ENCODE measurements at places on chromosomes 5 and 9.
A peak's percentile ranks its signal among the peaks of the same experiment; 100 is the strongest.

- DNase-seq = peak; percentile 7
Measured at GRCh38 chr9:96574931-96575351, 44.7 kb downstream of the CDC14B start.

GRCh38 chr5:142644127-142644526 is 41.8 kb downstream of the FGF1 start:
- DNase-seq = peak; percentile 34

DNA sequence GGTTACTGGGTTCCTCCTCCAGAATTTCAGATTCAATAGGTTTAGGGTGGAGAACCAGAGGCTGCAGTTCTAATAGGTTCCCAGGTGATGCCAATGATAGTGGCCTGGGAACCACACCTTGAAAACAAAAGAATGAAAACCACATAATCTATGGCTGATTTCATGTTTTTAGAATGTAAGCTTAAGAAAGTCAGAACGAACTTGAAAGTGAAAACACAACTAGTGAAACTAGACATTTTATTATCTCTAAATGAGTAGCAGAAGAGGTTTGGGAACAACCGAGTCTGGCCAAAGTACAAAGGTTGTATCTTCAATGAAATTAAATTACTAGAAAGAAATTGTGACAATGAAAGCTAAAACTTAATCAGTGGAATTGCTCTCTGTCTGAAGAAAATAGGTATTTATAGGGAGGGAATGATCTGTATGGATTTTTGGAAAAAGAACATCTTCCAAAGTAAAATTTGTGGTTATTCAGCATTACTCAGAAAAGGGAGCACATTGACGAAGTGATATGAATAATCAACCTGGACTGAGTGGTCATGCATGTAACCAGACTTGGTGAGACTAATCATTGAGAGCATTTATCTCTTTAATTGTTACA is 24.9 kb upstream of the CEP120 start:
- no peak for DNase-seq

- DNase-seq = no peak
Measured at GRCh38 chr5:95565280-95565920, 10.5 kb downstream of the ARSK start.

DNA sequence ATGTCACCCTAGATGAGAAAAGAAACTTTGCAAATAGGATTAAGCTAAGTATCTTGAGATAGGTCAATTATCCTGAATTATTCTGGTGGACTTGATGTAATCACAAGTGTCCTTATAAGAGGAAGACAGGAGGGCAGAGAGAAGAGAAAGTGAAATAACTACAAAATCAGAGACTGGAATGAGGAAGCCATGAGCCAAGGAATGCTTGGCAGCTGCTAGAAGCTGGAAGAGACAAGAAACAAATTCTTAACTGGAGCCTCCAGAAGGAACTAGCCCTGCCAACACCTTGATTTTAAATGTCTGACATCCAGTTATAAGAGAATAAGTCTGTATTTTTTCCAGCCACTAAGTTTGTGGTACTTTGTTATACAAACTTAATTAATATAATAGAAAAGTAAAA is 480.0 kb downstream of the NR2F1-AS1 start:
- DNase-seq = no peak

- DNase-seq = no peak
Measured at GRCh38 chr5:39446231-39446630, 21.5 kb upstream of the DAB2 start.

GRCh38 chr9:27572918-27573633 is at the start of gene C9orf72:
TSS of gene C9orf72 (minus strand) at chr9:27573481. CDS start at chr9:27567120, 6,361 bp downstream.
- no peak for DNase-seq

GRCh38 chr9:125807079-125807478 is 59.9 kb downstream of the PBX3 start:
- peak; percentile 31 for DNase-seq

DNA sequence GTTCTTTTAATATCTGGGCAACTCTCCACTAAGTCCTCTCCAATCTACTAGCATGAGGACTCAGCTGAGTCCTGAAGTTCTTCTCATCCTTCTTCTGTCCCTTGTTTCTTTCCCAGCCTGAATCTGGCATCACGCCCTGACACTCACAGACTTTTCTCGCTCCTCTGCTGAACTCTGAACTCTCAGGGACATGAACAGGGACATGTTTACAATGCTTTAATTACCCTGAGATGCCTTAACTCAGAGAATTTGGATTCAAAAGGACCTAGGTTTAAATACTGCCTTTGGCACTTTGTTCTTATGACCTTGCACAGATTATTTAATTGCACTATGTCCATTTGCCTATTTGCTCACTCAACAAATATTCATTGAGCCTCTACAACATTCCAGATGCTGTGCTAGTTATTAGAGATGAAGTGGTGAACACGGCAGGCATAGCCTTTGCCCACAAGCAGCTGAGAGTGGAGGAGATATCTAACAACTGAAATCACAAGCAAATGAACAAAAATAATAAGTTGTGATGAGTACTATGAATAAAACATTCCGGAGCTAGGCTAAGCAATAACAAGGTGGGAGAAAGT is 106.0 kb downstream of the ADRB2 start:
- no peak for DNase-seq

- DNase-seq = peak; percentile 67
Measured at GRCh38 chr9:128072144-128073021, 4.4 kb downstream of the SLC25A25 start.

- no peak for DNase-seq
Measured at GRCh38 chr9:135786146-135786690, 84.2 kb downstream of the KCNT1 start.

DNA sequence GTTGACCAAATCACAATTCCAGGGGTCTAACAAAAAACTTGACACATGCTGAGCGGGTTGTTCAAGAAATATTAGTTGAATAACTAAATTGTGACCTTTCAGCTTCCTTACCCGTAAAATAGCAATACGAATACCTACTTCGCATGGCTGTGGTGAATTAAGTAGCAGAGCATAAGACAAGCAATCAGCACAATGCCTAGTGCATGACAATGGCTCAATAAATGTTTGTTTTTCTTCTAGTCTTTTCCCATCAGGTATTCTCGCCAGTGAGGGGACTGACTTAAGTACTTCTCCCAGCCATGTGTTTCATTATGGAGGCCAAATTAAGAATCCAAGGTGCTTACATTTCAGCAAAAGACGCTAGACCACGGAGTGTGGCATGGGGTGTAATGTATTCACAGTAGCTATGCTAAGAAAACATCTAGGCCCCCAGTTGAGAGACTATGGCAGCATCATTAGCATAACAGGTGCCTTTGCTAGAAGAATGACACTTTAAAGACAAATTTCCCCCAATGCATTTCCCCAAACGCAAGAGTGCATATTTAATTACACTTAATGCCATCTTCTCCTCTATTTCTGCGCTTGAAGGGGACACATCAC is 145.9 kb downstream of the ASTN2 start:
- no peak for DNase-seq

DNA sequence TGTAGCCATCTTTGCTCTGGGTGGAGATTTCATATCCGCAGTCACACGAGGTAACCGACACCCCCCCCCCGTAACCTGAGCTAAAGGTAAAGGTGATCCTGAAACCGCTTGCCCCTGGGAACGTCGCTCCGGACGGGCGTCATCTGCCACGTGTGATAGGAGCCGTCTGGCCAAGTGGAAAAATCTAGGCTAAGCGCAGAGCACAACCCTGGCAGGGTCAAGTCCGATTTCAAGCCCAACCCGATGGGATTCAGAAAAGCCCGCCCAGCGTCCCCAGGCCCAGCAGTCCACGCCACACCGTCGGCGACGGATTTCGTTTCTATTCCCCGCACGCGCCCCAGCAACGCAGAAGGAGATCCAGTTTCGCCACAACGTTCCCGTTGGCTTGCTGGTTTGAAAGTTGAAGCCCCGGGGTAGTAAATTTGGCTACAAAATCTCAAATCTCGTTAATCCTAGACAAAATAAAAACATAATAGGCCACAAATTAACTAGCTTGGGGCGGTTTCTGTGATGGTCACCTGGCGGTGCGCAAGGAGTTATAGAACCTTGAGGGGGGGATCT is 32.4 kb upstream of the NFIB start:
- DNase-seq = no peak

GRCh38 chr5:158908425-158909220 is 191.1 kb downstream of the EBF1 start:
- no peak for DNase-seq

DNA sequence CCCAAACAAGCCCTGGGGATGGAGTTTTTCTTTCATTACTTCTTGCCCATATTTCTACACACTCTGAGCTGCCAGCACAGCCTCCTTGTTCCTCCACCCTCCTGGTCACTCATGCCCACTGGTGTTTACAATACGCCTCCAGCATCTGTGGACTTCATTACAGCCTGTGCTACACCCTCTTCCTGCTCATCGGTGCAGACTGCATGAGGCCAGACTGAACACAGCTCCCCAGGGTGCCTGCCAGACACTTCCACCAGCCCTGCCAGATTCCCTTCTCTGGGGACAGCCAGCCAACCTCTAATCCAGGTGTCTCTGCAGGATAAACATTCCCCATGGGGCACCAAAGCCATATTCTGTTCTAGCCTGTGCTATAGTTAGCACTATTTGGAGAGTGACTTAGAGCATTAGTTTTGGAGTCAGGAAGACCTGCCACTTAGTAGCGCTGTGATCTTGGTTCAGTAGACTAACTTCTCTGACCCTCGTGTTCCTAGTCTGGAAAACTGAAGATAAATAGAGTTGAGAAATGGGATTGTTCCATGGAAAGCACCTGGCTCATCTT is 163.8 kb upstream of the KLF4 start:
- no peak for DNase-seq

- DNase-seq = no peak
Measured at GRCh38 chr9:8019636-8020035, 220.1 kb upstream of the DMAC1 start.

GRCh38 chr9:116182876-116183275 is 29.3 kb downstream of the PAPPA start:
- DNase-seq = no peak

DNA sequence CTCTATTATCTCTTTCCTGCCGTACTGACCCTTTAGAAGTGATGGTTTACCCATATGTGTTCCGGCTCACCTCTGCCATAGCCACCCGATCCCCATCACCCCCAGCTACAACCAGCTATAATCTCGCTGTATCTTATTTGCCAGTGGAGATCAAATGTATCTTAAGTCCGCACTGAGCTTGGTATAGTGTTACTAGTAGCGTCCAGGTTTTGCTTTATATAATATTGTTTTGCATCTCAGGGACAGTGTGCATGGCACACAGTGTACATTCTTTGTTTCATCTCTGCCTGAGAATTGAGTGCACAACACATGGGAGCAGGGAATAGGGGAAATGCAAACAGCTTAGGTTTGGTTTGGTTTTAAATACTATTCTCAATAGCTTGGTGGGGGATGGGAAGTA is 135.8 kb upstream of the SNX2 start:
- no peak for DNase-seq

DNA sequence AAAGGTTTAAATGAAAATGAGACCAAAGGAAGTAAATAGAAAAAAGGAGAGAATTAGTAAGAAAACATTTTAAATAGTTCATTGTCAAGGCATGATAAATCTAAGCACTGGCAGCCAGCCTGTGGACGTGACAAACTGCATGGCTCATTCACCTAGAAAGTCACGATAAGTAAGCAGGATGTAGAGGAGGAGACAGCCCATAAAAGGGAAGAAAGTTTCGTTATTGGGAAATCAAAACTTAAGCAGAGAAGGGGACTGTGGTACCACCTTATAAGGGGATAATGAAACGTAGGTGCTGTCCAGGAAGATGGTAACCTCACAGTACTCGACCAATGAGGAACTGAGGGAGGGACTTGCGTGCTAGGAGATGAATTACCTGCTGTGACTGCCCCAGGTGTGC is 494.5 kb upstream of the GRAMD2B start:
- peak; percentile 24 for DNase-seq

- DNase-seq = no peak
Measured at GRCh38 chr5:59421986-59422941, 471.3 kb downstream of the PDE4D start.

GRCh38 chr5:62614355-62614754 is 35.7 kb downstream of the LRRC70 start:
- DNase-seq = no peak

GRCh38 chr9:103839197-103839596 is 254.9 kb upstream of the SMC2 start:
- DNase-seq = no peak

- no peak for DNase-seq
Measured at GRCh38 chr9:87570000-87570908, 72.6 kb downstream of the DAPK1 start.

DNA sequence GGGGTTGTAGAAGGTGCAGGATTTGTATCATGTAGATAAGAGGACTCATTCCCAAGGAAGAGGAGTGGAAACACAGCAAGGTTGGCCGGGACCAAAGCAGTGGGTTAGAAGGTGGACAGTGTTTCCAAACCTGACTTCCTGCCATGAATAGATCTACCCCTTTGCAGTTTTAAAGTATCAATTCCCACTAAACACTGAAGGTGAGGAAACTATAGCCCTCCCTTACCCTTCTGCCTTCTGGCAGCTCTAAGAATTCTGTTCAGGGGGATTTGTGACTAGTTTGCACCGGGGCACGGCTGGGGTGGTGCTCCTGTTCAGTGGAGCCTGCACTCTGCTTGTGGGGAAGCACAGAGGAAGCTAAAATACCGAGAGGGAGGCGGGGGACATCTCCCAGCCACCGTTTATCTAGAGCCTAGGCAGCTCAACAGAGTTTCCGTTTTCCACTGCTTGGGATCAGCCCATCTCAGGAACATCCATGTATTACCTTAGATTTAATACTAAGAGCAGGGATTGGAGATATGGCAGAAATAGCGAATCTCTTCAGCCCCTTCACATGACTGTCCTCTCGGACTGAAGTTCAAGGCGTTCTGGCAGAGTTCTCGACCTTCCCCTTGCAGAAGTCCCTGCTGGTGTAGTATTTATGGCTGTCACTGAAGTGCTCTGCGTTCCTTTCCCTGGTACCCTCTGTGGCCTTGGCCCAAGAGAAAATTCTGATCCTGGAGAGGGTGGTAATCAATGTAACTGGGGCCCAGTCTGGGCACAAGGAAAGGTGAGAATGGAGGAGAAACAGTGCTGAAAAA is 5.4 kb downstream of the ISL1 start:
- no peak for DNase-seq

DNA sequence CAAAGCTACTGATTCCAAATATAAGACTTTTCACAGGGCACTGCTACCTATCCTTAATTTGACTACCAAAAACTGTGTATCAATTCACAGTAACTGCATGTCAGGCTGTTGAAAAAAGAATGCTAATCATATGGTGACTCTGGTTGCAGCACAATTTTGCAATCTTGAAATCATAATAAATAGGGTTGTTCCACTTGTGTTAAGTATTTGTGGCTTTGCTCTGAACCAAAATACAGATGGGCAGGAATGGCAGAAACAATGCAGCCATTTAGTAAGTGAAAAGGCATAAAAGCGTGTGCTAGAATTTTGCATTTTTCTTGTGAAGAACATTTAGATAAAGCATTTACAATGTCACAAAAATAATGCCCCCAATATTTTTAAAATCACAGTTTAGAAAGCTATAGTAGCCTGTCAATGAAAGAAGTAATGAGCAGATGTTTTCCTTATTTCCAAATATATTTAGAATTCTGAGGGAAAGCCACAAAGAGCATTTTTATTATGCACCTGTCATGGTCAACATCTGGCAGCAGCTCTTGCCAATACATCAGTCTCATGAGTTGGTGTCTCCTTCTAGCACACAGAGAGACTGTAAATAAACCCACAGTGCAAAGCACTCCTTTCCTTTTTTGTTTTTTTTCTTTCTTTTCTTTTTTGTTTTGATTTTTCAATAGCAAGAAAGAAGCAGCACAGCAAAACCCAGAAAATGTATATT is 54.8 kb upstream of the PAM start:
- no peak for DNase-seq
